H1 (cell line): ENCODE measurements at places on chromosomes 12 and 14. TPM values are rescaled to one million over a fixed set of nuclear protein-coding genes. Genes with fewer than 3 reads are reported as not detected.

DNA sequence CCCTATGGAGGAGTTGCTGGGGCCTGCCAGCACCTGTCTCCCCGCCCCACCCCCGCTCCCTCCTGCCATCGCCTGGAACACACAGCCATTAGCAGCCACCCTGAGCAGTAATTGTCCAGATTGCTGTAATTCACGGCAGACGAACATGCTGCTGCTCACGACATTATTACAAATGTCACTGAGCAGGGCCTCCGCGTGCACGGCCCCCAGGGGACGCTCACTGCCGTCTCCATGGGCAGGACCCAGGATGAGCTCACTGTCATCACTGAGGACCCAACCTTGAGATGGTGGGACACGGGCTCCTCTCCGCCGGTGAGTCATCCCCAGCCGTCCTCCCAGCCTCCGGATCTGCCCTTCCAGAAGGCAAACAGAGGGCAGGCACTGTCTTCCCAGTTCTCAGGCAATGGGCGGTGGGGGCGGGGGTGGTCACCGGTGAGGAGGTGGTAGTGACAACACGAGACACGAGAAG lies 100.4 kb downstream of the RFLNA start:
- DNase-seq = no peak

GRCh38 chr12:23550753-23551152 lies 398.7 kb downstream of the SOX5 start:
- DNase-seq = no peak

Gene ADCY6
- 11.7 and 15.6 TPM in 2 replicates for total RNA-seq

DNA sequence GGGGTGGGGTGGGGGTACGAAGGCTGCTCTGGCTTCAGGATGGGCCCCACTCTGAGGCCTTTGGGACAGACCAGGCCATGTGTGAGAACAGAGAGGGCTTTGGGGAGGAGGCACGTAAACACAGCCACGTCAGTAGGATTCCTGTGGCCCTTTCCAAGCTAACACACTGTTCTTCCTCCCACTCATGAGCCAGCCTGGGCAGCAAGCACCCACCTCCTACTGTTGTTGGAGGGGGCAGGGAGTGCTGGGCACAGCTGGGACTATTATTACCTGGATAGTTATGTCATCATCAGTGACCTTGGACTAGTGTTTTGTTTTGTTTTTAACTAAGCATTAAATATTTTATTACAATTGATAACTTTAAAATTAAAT lies 5.3 kb downstream of the CHGA start:
- no peak for DNase-seq

Gene RNU4-1
- total RNA-seq = 1,424 and 1,786 TPM in 2 replicates

DNA sequence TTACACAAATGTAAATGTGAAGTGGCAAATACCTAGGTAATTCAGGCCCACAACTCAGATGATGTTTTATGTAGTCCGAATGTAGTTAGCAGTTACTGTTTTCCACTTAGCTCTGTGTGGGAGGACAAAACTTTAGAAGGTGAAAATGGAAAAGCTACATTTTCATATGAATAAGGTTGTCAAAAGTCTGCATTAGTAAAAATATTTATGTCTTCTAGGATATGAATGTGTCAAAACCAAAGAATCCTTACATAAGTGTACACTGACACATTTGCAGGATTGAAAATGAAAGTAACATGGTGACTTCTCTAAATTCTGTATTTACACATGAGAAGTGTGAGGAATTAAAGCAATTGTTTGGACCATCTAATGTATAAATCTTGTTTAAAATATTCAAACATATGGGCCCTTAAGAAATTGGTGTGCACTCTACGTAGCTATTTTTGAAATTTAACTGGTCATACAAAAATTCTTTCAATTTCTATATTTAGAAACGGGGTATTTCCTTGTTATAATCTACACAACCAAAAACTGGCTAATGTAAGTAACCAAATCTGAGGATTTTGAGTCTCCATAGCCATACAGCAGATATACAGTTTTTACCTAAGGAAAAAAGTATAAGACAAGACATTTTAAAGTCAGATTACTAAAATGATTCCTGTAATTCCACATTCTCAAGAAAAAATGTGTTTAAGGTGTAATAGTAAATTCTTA lies 5.4 kb downstream of the CDKN1B start:
- no peak for DNase-seq

DNA sequence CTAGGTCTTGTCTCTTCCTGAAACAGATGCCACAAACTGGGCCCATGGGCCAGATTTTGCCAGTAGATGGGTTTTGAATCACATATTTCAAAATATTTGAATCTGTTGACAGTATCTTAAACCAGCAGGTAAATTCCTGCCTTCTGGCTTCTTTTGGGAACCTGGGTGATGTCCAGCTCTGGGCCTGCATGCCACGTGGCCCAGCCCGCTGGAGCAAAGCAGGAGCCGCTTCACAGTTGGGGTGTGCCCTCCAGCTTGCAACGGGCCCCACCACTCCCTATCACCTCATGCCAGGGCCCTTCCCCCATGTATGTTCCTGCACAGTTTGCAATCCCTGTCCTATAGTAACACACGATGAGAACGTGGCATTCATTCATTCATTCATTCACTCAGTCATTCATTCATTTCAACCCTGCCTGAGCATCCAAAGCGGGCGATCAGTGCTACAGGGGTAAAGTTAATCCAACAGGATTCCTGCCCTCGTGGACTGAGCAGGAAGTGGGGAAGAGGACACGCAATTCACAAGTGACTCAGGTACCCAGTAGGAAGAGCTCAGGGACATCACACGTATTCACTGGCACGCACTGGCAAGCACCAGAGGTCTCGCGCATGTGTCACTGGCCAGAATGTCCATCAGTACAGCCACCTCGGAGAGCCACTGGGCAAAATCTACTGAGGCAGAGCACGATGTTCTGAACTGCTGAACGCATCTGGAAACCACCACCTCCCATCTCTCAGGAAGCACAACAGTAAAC lies 27.8 kb downstream of the SCARB1 start:
- DNase-seq = no peak

GRCh38 chr14:60232185-60232584 lies 16.8 kb upstream of the PPM1A start:
- DNase-seq = no peak

DNA sequence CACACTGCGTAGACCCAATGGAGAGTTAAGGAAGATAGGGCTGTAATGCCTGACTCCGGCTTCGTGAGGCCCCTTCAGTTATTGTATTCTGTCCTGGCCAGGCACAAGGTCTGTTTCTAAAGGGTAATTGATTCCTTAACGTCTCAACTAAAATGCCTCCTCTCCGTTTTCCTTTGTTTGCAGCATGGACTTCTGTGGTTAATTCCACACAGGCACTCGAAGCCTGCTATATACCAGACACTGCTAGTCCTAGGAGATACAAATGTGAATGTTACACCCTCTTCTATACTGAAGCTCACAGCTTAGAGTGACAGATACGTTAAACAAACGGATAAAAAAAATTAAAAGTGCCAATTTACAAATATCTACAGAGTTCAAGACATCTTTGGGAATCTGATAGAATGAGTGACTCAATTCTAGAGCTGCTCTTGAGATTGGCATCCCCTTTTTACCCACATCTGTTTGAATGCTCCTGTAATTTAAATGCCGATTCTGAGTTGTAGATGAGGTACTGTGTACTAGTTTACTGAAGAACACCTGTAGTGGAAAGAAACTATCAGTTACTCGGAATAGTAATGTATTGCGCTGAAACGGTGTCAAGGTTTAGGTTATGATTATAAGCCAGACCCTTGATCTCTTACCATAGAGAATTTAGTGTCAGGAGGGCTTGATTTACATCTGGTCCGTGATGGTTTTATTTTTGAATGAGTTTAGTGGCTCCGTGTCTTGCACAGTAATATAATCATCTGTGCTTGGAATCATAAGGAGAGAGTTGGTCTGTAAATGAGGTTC lies 784 bp downstream of the PSMA6 start:
- DNase-seq = no peak

DNA sequence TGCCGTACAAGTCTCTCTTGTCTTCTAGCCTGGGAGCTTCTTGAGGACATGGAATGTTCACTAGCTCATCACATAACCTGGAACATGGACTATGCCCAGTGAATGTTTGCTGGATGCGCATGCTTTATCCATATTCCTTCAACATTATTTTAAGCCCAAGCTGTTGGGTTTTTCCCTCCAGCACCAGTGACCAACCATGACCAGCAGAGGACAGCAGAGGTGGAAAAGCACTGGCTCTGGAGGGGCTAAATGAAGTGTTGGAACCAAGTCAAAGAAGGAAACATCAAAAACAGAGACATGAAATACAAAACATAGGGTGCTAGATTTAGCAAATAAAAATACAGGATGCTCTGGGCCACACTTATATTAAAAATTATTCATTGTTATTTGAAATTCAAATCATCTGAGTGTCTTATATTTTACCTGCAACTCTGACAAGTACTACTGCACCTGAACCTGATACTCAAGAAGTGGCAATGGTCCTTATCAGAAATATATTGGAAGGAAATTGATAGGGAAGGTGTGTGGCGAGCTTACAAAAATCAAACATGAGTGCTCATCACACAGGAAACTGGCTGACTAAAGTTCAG lies 23.1 kb upstream of the HELB start:
- DNase-seq = no peak

- no peak for DNase-seq
Measured at GRCh38 chr14:92988786-92989755, 66.1 kb downstream of the CHGA start.

GRCh38 chr12:3964439-3964838 lies 91.2 kb upstream of the PARP11 start:
- peak; percentile 17 for DNase-seq

DNA sequence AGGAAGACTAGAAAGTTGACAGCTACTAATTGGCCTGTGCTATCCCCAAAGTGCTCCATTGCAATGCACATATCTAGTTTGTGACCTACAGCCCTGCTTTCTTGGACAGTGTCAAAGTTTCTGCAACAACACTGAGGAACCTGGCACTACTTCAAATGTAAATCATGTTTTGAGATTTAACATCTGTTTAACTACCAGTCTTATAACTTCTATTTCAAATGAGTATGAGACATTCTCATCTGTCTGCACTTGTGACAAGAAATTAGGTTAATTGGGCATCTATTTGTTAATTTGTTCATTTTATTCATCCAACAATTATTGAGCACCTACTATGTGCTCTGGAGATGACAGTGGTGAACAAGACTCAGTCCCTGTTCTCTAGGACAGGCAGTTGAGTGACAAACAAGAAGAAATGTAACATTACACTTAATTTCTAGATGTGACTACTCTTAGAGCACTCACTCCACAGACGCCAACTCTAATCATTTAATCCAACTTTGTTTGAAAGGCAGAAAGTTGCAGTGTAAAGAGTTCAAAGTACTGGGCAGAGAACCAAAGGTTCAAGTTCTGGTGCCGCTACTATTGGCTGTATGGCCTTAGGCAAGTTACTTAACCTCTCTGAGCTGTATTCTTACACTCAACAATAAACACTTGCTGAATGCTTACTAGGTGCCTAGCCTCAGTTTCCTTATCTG lies 74.8 kb downstream of the HECTD4 start:
- no peak for DNase-seq

- no peak for DNase-seq
Measured at GRCh38 chr12:74499192-74499591, 38.4 kb upstream of the ATXN7L3B start.

Gene PLXNC1
- 1.3 and 2.0 TPM in 2 replicates for total RNA-seq

DNA sequence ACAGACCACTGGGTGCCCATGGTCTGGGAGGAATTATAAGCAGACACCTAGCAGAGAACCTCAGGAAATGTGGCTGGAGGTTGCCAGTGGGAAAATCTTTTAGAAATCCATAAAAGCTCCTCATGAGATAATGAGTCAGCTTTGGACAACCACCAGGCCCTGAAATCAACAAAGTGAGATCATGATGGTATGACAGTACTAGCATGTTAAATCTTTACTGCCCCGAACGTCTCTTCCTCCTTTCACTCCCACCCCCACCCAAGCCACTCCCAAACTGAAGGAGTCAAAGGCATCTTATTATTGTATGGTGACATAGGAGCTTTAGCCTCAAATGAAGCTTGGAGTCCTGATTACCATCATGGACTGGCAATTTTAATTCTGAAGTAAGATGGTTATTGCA lies 240.0 kb downstream of the DIO2 start:
- no peak for DNase-seq

GRCh38 chr12:71846322-71846940 lies 6.9 kb downstream of the TBC1D15 start:
- no peak for DNase-seq

Gene SERPINA10
- total RNA-seq = not detected in 2 replicates

Gene CISTR
- total RNA-seq = not detected in 2 replicates

Gene OR6C1
- total RNA-seq = not detected in 2 replicates
